ENCODE measurements at places on chromosomes 1 and 21. TPM values are rescaled to one million over a fixed set of nuclear protein-coding genes. Genes with fewer than 3 reads are reported as not detected.

GRCh38 chr1:10939654-10940450, 72.6 kb upstream of the TARDBP start:
- DNase-seq = no peak

GRCh38 chr1:176880955-176881595, 283.4 kb downstream of the ASTN1 start:
- DNase-seq = peak; percentile 95

DNA sequence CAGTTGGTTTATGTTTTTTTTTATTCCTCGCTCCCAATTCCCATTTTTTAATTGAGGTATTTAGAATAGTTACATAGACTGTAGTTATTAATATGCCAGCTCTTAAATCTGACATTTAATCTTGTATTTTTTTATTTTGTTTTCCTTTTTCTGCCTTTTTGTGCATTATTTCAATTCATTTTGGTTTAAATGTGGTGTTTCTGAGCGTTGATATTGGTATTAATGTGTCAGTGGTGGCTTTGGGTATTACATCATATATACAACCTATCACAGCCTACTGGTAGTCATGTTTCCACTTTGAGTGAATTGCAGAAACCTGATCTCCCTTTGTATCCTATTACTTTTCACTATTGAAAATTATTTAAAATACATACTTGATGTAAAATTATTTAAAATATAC, 1027.3 kb downstream of the KCNT2 start:
- DNase-seq = no peak

GRCh38 chr21:36297938-36298572, 21.9 kb upstream of the MORC3 start:
- no peak for DNase-seq

Gene ZZZ3
- total RNA-seq = 85.1 TPM
